ENCODE measurements at places on chromosomes 2 and 18. TPM values are rescaled to one million over a fixed set of nuclear protein-coding genes. Genes with fewer than 3 reads are reported as not detected.
A peak's percentile ranks its signal among the peaks of the same experiment; 100 is the strongest.

The MC4R gene
- total RNA-seq = not detected

DNA sequence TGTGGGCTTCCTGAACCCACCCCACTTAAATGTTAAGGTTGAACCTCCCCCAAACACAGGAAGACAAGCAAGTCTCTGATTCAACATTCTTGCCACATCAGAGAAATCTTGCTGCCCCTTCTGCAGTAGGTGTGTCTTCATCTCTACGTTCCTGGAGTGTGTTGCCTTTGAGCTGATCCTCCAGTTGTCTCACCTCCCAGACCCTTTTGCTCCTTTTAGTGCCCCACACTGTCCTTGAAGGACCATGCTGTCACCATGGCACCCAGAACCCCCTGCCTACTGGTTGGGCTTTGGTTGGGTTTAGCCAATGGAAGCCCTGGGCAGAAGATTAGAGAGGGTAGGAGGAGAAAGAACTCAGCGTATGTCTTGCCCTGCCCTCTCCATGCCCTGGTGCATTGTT, 10.7 kb downstream of the CAB39 start:
- no peak for DNase-seq

DNA sequence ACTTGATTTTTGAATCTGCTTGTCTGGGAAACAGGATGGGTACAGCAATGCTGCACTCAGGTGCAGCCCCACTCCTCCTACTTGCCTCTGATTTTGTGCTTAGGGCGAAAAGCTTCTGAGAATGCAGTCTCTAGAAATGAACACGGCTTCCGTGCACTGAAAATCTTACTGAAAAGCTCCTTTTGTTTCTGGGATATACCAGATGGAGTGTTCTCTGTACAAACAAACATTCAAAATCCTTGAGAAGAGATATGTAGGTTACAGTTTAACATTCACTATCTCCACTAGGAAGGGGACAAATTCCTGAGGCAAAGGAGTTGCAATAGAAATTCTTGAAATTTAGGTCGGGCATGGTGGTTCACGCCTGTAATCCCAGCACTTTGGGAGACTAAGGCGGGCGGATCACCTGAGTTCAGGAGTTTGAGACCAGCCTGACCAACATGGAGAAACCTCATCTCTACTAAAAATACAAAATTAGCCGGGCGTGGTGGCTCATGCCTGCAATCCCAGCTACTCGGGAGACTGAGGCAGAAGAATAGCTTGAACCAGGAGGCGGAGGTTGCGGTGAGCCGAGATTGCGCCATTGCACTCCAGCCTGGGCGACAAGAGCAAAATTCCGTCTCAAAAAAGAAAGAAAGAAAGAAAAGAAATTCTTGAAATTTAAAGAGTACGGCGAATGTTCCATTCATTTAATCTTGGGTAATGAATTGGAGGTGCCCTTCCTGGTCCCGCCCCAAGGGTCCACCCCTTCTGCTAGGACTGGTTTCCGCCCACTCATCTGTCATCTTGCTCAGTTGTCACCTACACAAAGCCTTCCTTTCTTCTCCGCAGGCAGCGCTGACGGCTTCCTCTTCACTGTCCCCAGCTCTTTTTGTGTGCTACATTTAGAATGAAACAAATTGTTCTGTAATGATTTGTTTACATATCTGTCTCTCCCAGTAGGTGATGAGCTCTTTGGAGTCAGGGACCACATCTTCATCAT, 92.4 kb downstream of the SOCS6 start:
- no peak for DNase-seq

- DNase-seq = peak; percentile 78
Measured at GRCh38 chr2:218284106-218284811, 8.0 kb downstream of the TMBIM1 start.

The CHCHD5 gene
- total RNA-seq = 35.7 TPM

DNA sequence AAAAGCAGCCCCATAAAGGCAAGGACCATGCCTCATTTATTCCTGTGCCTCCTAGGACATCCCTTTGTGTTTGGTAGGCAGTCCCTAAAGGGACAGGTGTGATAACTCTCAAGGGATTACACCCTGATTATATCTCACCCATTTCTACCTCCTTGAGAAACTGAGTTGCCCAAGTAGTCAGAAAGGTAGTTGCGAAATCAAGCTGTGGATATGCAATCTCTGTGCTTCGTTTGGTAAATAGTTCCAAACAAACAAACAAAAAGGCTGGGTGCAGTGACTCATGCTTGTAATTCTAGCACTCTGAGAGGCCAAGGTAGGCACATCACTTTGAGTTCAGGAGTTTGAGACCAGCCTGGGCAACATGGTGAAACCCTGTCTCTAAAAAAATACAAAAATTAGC, 100.2 kb upstream of the ARL5A start:
- DNase-seq = no peak

GRCh38 chr2:59892398-59892797, 661.1 kb downstream of the BCL11A start:
- no peak for DNase-seq

- peak; percentile 25 for DNase-seq
Measured at GRCh38 chr2:161913865-161914264, 160.2 kb downstream of the DPP4 start.

DNA sequence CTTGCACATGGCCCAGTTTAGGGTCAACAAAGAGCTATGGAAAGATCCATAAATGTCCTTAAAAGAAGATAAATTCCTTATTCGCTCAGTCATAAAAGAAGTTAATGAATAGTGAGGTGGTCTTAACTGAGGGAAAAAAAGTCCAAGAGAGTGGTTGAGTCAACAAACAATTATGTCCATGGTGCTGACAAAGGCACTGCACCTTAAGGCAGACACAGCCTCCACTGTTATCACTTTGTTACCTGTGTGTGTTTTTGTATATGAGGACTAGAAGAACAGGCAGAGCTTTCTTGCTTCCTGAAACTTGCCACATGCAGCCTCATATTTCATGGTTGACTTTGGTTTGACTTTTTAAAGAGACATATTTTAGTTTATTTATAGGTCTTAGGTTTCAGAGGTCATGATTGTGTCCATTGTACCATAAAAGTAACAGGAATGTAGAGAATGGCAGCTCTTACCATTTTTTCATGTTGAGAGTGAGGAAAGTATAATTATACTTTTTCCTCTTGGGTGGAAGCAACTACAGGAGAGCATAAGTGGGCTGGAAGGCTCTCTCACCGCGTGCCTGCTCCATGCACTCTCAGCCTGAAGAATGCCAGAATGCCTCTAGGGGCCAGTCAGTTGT, 93.6 kb downstream of the XRCC5 start:
- no peak for DNase-seq

The DLGAP1 gene
- 0.24 TPM for total RNA-seq

DNA sequence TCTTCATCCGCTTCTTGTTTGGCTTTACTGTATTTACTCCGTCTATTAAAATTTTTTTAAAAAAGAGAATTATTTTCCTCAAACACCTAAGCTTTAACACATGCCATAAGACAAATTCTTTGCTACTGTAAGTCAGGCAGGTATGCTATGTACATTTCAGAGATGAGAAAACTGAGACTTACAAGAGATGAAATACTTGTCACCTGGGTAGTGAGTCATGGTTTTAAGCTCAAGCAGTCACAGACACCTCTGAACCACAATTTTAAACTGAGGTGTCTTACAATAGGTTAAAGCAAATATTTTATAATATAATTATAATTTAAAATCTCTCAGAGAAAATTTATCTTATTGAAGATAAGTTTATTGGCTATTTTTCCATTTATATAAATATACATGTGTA, 126.0 kb downstream of the EPHA4 start:
- DNase-seq = no peak

DNA sequence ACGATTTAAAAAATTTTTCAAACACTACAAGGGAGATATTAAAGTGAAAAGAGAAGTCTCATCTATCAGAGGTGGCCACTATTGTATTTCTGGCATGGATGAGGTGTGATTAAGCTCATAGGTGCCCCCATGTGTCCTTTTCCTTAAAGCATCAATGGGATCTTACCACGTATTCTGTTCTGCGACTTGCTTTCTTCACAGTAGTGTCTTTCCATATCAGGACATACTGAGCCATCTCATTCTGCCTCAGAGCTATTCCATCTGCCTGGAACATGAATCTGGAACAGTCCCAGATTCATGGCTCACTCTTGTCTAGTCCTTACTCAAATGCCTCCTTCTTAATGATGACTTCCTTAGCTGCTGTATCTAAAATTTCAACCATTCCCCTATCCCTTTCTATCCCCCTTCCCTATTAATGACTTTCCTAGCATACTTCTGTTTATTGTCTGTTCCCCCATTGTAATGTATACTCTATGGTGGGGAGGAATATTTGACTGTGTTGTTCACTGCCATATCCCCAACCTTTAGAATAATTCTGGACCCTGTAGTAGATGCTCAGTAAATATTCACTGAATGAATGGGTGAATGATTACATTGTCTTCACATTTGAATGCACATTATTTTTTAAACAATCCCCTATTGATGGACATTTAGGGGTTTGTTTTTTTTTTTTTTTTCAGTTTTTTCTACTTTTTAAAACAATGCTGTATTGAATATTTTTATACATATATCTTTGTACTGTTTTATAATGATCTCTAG, 11.1 kb downstream of the STAMBP start:
- no peak for DNase-seq

The PARD3B gene
- total RNA-seq = 19.9 TPM

DNA sequence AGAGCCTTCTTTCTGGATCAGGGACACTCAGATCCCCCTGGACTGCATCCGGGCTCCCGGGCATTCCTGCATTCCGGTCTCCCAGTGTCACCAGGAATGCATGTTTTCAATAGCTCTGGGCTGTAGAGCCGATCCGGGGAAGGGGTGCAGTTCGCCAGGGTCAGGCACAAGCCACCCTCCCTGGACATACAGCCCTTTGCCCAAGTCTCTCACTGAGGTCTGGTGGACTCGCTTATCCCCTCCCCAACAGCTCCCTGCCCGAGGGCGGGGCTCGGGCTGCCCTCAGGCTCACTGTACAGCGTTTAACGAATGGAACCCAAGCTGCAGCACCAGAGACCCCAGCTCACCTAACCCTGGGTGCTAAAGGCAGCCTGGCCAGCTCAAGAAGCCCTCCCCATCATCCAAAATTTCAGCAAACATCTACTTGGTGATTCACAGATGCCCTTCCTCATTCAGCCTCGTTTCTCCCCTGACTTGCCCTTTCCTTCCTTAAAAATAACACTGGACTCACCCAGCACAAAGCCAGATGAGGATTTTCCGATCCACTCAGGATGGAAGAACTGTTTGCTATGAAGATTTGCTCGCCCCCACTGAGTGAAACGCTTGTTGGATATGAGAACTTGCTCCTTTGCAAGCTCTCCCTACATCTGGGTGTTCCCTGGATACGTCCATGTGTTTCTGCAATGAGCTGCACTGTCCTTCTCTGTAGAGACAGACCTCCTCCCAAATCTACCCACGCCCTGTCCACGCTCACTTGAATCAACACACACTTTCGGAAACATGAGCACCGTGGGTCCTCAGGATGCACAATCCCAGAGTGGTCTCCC, 58.1 kb downstream of the PXDN start:
- DNase-seq = peak; percentile 52

- DNase-seq = no peak
Measured at GRCh38 chr18:12076424-12077140, 17.1 kb upstream of the ANKRD62 start.

The CXCR2 gene
- not detected for total RNA-seq

- DNase-seq = no peak
Measured at GRCh38 chr2:239273280-239274234, 127.3 kb downstream of the HDAC4 start.

The SIX2 gene
- total RNA-seq = not detected

The LIMS1 gene
- 57.0 TPM for total RNA-seq

GRCh38 chr18:27797484-27797883, 379.4 kb downstream of the CDH2 start:
- no peak for DNase-seq

The INPP5D gene
- total RNA-seq = 0.19 TPM

Measured in HFFc6 (cell line).